ENCODE measurements at places on chromosomes 4 and X.

DNA sequence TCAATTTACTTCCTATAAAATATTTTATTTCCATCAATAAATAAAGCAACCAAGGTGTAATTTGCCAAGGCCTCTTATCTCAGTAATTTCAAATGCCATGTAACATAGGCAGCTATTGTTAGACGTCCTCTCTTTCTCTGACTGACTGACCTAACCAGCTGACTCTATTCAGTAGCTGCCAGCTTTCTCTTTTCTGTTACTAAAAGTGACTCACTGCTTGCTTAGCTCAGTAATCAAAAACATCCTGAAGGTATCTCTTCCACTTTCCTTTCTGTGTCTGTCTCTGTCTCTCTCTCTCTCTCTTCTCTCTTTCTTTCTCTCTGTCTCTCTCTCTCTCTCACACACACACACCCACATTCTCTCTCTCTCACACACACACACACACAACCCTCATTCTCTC lies 134.2 kb downstream of the SPOCK3 start:
- DNase-seq, result no peak

DNA sequence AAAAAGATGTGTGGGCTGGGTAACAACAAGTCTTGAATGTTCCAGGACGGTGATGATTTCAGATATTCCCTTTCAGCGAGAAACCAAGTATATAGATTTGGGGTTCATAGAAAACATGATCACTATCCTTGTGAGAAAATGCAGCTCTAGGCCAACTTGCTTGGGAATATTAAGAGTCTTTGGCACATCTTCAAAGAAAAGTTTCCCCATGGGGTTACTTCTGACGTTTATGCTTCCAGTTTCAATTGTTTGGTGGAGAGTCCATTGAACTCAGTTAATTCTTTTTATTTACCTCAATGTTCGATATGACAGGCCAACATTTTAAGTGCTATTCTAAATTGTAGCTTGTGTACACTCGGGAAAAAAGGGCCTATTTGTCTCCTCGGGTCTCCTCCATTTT lies 126.7 kb downstream of the NHS start:
- no peak for DNase-seq

GRCh38 chr4:15654593-15655222 lies 449 bp downstream of the FBXL5 start:
- DNase-seq, result peak; percentile 38

GRCh38 chr4:184427687-184428086 lies 46.7 kb downstream of the IRF2 start:
- no peak for DNase-seq

- DNase-seq, result no peak
These were observed 20.0 kb downstream of the STBD1 start for GRCh38 chr4:76326515-76326914.

DNA sequence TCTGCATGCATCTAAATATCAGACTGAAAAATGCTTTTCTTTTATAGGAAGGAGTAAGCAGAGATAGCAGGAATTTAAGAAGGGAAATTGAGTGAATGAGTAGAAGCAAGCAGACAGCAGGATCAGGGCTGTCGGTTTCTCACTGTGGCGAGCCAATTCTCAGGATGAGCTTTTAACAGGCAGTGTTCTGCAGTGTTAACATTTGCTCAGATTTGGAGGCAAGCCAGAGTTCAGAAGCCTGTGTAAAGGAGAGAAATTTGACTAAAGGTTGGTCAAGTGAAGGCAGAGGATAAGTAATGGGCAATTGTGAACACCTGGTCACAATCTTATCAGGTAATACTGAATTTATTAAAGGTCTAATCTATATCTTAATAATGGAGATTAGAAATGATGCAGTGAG lies 133.3 kb upstream of the MAGEB16 start:
- DNase-seq, result no peak

DNA sequence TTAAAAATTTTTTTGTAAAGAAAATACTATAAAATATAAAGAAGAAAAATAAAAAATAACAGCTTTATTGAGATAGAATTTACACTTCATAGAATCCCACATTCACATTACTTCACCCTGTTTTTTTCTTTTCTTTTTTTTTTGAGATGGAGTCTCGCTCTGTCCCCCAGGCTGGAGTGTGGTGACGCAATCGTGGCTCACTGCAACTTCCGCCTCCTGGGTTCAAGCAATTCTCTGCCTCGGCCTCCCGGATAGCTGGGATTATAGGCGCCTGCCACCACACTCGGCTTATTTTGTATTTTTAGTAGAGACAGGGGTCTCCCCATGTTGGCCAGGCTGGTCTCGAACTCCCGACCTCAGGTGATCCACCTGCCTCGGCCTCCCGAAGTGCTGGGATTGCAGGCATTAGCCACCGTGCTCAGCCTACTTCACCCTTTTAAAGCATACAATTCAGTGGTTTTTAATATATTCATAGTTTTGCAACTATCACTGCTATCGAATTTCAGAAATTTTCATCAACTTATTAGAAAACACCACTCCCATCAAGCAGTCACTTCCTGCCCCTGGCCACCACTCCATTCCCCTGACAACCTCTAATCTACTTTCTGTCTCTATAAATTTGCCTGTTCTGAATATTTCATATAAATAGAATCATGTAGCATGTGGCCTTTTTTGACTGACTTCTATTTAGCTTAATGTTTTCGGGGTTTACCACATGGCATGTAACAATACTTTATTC lies 48.7 kb downstream of the TMEM131L start:
- no peak for DNase-seq

DNA sequence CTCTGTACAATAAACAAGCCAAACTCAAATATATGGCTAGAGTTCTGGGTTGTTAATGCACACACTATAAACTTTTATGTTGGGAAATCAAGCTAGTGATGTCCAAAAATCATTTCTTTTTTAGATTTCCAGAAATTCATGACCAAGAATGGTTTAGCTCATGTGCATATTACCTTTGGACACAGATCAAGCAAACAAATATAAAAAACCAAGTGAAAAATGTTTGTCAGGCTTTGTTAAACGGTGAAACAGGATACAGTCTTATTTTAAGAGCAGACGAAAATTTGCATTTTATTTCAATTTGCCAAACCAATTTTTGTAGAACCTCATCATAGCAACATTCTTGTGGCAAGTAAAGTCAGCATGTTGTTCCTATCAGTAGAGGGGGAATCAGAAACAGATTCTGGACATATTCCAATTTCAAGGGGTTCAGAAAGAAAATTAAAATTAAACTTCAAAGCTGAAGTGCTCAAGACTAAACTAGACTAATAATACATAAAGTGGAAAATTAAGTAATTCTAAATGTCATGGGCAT lies 413.6 kb downstream of the TRIML1 start:
- no peak for DNase-seq

DNA sequence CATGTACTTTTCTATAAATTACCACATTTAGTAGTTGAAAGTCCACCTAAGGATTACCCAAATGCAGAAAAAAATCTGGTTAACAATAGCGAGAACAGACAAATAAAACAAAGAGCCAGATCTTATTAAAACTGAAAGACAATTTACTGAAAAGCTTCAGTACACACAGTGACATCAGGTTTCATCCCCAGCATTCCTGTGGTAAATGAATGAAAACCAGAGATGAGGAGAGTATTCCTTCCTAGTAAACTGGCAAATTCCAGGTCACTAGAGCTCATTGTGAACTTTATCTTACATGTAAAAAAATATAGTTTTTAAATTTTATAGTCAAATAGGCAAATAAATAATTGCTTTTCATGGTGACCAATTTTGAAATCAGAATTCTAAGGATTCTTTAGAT lies 1290.5 kb downstream of the ADGRL3 start:
- no peak for DNase-seq

All from activated naive CD4-positive, alpha-beta T cell (primary cell).